ENCODE measurements at places on chromosomes 2 and 18. TPM values are rescaled to one million over a fixed set of nuclear protein-coding genes. Genes with fewer than 3 reads are reported as not detected.

ZSCAN30 gene
- 8.1 TPM for total RNA-seq

HOXD3 gene
- not detected for total RNA-seq

INHA gene
- 0.64 TPM for total RNA-seq

VWC2L gene
- not detected for total RNA-seq

CRYGC gene
- total RNA-seq, result not detected

GALR1 gene
- total RNA-seq, result not detected

UCN gene
- total RNA-seq, result 6.8 TPM

DAW1 gene
- 99.2 TPM for total RNA-seq

CPO gene
- not detected for total RNA-seq

CD8B2 gene
- not detected for total RNA-seq

C18orf54 gene
- 4.8 TPM for total RNA-seq

HOXD4 gene
- total RNA-seq, result not detected

IL37 gene
- not detected for total RNA-seq

CDH19 gene
- 60.2 TPM for total RNA-seq

TRIM43 gene
- not detected for total RNA-seq

MYO7B gene
- total RNA-seq, result not detected

ADCYAP1 gene
- 0.57 TPM for total RNA-seq

MLPH gene
- 81.6 TPM for total RNA-seq

CYBRD1 gene
- total RNA-seq, result 62.2 TPM

CFC1 gene
- not detected for total RNA-seq

MALL gene
- total RNA-seq, result 20.9 TPM

SLC35F6 gene
- total RNA-seq, result 48.9 TPM

Data from NCI-H460 (cell line).